ENCODE measurements at places on chromosomes 5 and 9.

DNA sequence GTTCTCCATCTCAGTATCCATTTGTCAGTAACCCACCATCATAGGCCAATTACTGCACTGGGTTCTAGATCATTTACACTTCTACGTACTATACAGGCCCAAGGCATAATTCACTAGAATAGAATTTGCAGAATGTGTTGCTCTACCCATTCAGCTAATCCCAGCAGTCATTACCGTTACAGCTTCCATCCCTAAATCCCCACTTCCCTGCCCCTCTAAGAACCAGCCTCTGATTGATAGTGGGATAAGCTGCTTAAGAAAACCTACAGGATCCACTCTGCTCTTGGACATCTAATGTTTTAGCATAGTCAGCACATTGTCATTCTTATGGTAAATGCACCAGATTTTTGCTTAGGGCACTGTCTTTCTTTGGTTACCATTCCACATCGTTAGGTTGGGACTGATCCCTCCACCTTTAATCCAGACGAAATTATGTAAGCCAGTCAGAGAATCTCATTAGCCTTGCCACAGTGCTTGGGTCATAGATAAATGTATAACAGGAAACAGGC lies 39.3 kb upstream of the CHD1 start:
- DNase-seq: no peak

GRCh38 chr5:126647071-126647470 lies 46.3 kb downstream of the PHAX start:
- DNase-seq: no peak

- no peak for DNase-seq
These were observed 18.4 kb downstream of the FNBP1 start for GRCh38 chr9:130024597-130024994.

GRCh38 chr9:120353506-120353905 lies 226.5 kb downstream of the CDK5RAP2 start:
- no peak for DNase-seq

GRCh38 chr5:137800700-137801411 lies 46.7 kb upstream of the HNRNPA0 start:
- no peak for DNase-seq

- no peak for DNase-seq
These were observed 183.3 kb upstream of the PIK3R1 start for GRCh38 chr5:68032216-68032762.
